ENCODE measurements at places on chromosomes 12 and 14.

DNA sequence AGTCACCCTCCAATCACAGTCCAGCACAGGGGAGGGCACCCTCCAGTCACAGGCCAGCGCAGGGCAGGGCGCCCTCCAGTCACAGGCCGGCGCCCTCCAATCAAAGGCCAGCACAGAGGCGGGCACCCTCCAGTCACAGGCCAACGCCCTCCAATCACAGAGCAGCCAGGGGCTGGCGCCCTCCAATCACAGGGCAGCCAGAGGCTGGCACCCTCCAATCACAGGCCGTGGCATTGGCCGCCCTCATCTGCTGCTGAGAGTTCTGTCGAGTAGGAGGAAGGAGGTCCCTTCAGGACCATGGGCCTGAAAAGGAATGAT lies 26.6 kb downstream of the DDX51 start:
- DNase-seq: no peak

GRCh38 chr14:31166271-31166561 lies 41.4 kb downstream of the HECTD1 start:
- no peak for DNase-seq

GRCh38 chr14:76546426-76547221 lies 170.7 kb downstream of the ESRRB start:
- no peak for DNase-seq

GRCh38 chr12:89831310-89832095 lies 122.9 kb upstream of the ATP2B1 start:
- DNase-seq: no peak

DNA sequence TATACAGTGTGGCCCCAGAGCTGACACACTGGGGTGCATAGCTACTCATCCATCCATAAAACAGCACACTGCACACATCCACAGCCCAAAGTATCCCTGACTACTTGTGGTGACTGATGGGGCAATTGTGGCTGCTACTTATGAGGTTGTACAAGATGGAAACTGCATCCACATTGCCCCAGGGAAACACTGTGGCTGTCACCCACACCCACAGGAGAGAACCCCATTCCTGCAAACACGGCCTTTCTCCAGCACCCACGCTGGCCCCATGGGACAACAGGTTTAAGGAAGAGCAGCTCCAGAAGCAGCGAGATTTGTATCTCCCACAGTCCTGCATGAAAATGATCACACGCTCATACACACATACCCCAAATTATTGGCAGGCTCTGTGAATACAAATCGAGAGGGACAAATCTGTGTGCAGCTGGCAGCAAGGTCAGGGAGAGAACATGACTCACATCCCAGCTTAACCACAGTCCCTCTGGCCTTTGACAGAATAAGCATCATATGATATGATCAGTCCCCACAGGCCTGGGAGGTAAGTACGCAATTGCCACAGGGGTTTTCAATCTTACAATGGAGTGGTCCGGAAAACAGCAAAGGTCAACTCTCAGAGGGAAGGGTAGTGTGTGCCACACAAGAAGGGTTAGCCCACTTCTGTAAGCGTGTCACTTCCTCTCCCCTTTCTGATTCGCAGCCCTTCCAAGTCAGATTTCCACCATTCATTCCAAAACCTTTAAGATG lies 61.9 kb downstream of the ESR2 start:
- no peak for DNase-seq

- peak; percentile 24 for DNase-seq
Measured at GRCh38 chr12:53952335-53952694, 2.4 kb upstream of the HOXC12 start.

DNA sequence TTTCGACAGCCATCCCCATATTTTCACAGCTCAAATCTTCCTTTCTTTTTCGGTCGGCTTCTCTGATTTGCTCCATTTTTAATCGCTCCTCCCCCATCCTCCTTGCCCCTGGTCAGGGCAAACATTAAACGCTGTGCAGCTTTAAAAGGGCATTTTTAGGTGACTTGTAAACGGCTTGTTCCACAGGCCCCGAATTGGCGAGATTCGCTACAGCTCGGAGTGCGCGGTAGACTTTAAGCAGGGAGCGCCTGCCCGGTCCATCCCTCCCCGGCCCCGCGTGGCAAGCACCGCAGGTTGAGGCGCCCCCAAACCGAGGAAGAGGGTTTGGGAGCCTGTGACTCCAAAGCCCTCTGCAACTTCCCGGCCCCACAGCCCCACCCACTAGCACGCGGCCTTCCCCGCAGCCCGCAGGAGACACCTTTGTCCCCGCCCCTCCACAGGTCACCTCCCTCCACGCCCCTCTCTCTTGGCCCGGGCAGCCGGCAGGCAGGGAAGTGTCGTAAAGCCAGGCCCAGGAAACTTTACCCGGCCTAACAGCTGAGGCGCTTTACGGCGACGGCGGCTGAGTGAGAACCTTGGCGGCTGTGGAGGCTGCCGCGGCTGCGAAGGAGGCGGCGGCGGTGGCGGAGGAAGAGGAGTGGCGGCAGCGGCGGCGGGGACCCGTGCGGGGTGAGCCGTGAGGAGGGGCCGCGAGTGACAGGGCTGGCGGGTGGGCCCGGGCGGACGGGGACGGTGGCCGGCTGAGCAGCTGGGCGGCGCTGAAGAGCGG lies at the start of gene NAA30:
Gene NAA30 (plus strand): TSS at position 550 of the 769 bp plus-strand sequence. CDS start 372 bp downstream, outside the sequence.
- DNase-seq: peak; percentile 95
